Pons (tissue), 1 donor: ENCODE measurements at places on chromosomes 11 and 22.

DNA sequence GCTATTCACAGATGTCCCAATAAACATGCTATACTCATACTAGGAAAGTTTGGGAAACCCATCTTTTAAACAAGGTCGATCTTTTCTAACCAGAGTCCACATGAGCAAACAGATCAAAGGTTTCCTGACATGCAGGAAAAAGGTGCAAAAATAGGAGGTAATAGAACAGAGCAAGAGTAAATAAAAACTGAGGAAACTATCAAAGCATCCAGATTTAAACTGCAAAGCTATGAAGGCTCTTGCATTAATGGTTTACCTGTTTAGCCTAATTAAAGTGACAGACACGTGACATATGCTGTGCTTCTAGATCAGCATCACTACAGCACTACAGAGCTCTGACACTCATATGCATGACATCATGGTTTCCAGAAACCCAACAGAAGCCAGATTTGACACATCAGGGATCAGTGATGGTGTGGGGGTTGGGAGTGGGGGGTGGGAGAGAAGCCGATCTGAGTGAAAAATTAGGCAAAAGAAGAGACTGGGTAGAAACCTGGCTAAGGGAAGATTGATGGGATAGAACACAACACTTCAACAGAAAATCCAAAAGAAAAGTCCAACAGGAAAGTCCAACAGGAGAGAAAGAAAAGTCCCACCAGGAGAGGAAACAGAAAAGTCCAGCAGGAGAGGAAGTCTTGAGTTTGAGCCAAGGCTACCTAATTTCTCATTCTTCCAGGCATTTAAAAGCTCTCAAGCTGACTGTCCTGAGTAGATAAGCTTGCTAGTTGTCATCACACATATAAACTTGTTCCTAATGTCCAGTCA is 262.3 kb downstream of the SOX6 start:
- no peak for DNase-seq

- DNase-seq: no peak
Observed at GRCh38 chr11:34501500-34501899, 12.1 kb downstream of the ELF5 start.

- DNase-seq: no peak
Observed at GRCh38 chr11:44854741-44855492, 95.8 kb downstream of the TP53I11 start.

DNA sequence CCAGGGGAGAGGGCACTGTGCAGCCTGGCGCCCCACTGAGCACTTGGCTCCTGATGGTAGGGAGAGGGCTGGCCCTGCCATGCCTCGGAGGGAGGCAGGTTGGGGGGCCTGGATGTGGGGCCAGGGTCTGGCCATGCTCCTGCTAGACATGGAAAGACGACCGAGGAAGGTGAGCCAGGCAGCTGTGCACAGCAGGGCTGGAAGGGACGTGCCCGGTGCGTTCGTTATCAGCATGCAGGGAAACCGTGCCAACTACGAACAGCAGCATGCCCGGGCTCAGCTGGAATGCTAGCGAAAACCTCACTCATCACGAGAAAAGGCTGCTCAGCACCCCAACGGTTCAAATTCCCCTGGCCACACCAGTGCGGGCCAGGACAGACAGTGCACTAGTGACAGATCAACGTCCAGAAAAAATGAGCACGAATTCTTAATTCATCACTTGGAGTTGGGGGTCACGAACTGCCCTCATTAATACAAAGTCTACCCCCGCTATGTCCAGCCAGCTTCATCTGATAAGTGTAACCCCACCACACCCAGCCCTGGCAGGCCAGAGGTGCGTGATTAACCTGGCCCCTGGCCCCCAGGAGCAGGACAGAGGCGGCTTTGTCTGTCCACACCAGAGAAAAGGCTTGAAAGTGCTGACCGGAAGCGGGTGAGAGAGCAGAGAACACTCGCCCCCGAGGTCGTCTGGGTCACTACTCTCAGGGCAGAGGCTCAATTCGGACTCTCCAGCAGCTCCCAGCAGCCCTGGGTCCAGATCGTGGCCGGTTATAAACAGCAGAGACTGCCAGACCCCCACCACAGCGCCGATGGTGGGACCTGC is 84.2 kb downstream of the CELSR1 start:
- DNase-seq: no peak

DNA sequence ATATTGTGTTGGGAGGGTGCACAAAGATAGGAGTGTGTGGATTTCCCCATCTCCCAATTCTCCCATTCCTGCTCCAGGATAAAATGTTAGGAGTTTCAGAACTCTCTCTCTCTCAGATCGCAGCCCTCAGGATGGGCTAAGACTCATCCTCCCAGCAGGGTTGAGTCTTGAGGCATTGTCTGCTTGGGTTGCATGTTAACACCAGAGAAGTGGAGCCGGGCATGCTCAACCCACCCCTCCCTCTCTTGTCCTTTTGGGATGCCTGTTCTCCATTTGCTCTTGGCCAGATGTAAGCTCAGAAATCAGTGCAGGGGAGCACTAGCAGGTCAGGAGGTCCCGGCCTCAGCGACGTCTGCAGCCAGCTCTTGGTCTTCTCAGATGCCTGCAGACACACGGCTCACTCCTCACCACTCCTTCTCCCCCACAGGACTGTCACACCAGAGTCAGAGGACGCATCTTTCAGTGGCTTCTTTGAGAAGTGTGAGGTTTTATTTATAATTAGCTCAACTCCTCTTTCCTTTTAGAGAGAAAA is 1456.5 kb downstream of the TBC1D22A start:
- no peak for DNase-seq

DNA sequence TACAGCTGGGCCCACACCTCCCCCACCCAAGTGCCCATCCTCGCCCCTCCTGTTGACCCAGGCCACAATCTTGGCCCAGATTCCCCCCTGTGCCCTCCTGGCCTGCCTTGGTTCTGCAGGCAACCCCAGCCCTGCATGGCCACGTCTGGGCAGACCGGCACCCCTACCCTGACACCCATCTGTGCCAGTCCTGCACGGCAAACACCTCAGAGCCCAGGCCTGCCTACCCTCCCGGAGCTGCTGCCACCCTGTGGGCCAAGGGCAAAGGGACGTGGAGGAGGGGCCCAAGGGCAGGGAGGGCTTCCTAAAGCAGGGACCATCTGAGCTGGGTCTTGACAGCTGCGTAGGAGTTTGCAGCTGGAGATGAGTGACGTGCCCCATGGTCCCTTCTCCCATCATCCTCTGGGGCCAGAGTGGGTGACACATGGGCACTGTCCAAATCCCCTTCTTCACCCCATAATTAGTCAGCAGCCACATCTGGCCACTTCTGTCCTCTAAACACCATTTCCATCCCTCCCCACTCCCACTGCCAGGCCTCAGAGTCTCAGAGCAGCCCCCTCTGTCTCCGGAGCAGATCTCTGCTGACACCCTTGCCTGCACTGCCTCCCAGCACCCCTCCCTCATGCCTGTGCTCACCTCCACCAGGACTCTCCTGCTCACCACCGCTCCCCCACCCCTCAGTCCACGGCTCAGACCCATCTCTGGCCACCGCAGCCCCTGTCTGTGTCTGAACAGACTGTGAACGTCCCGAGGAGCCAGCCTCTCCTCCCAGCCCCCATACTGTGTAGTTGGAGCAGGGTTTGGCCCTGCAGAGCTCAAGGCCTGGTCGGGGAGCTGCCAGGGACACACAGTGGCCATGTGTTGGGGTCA is 35.6 kb upstream of the PPARA start:
- no peak for DNase-seq
